ENCODE measurements at places on chromosomes 2 and 18. TPM values are rescaled to one million over a fixed set of nuclear protein-coding genes. Genes with fewer than 3 reads are reported as not detected.

SGPP2 gene
- 10.6 TPM for total RNA-seq

DPYSL5 gene
- not detected for total RNA-seq

SP140L gene
- 55.7 TPM for total RNA-seq

DSC2 gene
- total RNA-seq = not detected

All from activated T-helper 2 cell treated with anti-CD3 and anti-CD28 coated beads, Interferon-gamma antibody, Interleukin-2, Interleukin-4, amounts not matched to agents 10 μg/mL and 5 μg/mL and 100 μg/mL, durations not matched to agents 14 hours and 24 hours and 36 hours (primary cell).